ENCODE measurements at places on chromosomes 5 and 9.

DNA sequence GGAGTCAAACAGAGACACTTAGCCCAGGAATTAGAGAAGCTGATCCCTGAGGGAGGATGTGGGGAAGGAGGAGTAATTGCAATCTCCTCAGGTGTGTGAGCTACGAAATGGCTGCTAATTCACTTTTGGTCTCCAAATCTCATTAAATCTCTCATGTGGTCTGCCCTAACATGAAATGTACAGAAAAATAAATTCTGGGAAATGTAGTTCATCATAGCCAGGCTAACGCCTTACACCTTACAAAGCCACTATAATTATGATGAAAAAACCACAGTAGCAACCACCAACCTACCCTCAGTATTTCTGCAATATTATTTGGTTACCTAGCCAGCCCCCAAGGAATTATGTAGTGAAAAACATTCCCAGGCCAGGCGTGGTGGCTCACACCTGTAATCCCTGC is 354.0 kb downstream of the TMEM167A start:
- DNase-seq: no peak

GRCh38 chr5:1174122-1174936 is 27.1 kb upstream of the SLC6A19 start:
- peak; percentile 41 for DNase-seq

- no peak for DNase-seq
Observed at GRCh38 chr9:110115826-110116542, 92.0 kb downstream of the C9orf152 start.

DNA sequence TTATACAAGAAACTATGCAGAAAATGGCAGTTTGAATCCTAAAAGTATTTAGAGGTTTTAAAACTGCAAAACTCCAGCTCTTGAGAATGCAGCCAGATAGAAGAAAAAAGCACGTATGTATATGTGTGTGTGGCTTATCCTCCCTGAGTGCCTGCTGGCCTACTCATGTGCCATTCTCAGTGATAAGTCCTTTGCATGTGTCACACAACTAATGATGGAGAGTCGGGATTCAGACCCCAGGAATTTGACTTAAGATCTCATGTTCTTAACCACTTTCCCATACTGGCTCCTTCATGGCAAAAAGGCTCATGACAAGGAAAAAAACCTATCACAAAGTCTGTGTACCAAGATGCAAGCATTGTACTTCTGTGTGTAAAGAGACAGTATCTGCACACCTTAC is 26.6 kb downstream of the SMARCA2 start:
- no peak for DNase-seq

DNA sequence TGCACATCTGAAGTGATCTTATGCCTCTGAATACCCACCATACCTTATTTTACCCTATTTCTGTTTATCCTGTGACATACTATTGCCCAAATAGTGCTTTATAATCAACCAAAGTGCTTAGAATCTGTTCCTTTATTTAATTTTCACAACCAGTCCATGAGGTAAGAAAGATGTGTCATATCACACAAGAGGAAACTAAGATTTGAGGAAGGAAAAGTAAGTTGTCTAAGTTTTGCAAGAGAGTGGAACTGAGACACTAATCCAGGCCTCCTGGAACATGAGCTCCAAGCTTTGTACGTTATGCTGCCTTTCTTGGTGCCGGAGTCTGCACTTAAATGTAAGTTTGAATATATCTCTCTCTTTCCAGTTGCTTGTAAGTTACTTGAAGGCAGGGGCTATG is 17.2 kb downstream of the KDM3B start:
- DNase-seq: no peak

- DNase-seq: no peak
Observed at GRCh38 chr5:107483231-107484024, 187.3 kb downstream of the EFNA5 start.

DNA sequence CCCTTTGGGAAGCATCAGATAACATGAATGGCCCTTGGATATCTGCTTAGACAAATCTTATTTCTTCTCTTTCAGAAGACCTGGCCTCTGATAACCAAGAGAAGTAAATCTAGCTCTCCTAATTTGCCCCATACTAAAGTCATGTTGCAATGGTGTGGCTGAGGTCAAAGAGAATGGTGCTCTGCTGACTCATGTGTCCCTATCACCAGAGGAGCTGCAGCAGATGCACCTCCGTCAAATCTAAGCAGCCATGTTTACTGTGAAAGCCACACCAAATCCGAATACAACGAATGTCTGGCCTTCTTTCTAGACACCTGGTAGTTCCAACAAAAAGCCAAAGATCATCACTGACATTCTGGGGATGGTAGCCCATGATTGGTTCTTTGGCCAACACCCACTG is 23.2 kb downstream of the RETREG1 start:
- DNase-seq: no peak

DNA sequence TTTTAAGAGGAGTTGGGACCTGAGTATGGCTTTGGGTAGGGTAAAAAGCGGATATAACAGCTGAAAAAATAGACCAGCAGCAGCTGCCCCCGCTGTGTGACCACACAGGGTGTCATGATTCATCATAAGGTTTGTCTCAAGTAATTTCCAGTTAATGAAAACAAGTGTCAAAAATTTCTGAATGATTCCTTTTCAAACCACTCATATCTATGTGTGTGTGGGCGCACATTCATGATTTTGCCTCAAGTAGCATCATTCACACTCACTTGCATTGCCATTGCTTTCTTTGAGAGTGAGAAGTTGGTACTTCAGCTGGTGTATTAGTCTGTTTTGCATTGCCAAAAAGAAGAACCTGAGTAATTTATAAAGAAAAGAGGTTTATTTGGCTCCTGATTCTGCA is 12.1 kb upstream of the TNFAIP8 start:
- peak; percentile 63 for DNase-seq

DNA sequence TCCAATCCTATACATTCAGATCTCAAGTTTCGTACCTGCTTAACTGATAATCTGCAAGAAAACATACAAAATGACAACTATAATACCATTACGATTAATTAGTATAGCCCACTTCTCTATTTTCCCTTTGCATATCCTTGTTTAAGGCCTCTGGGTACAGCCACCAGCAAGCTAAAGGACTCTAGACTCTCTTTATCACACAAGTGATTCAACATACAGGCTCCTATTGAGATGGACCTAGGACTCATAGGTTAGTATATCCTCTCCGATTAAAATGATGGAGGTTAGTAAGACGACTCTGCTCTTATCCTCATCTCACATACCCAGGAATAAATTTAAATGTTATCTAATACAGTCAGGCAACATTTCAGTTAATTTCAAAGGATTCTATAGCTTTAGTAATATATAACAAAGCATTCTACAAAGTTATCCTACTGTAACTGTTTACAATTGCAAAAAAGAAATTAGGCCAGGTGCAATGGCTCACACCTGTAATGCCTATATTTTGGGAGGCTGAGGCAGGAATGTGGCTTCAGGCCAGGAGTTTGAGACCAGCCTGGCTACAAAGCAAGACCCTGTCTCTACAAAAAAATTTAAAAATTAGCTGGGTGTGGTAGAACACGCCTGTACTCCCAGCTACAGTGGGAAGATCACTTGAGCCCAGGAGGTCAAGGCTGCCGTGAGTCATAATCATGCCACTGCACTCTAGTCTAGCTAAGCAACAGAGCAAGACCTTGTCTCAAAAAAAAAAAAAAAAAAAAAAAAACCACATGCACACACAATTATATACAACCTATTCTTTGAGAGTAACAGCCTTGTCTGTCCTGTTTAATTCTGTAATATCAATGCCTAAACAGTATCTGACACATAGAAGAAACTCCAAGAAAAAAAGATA is 15.4 kb downstream of the HAUS6 start:
- no peak for DNase-seq

DNA sequence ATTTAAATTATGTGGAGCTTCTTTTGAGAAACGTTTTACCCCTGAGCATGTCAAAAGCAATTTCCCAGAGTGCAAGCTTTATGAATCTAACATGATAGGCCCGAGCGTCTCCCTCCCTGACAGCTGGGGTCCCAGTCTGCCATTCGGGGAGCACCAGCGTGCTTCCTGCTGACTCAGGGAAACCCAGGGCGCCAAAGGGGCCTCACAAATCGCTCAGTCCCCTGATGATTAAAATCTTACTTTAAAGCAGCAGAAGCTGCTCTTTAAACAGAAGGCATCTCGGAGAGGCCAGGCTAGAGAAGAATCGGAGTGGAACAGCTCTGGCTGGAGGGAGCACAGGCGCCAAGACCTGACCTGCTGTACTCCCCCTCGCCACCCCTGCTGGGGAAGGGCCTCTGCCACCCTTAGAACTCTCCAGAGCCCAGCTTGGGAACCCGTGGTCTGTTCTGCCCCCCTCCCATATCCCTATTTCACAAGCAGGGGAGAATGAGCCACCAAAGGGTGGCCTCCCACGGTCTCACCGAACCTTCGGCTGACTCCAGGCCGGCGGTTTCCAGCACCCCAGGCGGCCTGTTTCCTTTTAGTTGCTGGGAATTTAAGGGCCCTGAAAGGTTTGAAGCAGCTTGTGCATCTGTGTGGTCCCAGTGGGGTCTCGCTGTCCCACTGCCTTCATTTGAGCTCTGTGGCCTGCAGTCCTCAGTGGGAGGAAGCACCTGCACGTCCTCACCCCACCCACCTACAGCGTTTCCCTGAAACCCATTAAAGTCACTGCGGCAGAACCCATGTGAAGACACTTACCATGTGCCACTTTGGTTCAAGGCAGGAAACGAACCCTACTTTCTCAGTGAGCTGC is 147.6 kb downstream of the COL23A1 start:
- DNase-seq: no peak

GRCh38 chr5:373710-374602 is 52.4 kb downstream of the AHRR start:
- DNase-seq: peak; percentile 21

GRCh38 chr5:153753645-153754432 is 263.4 kb downstream of the GRIA1 start:
- DNase-seq: no peak

DNA sequence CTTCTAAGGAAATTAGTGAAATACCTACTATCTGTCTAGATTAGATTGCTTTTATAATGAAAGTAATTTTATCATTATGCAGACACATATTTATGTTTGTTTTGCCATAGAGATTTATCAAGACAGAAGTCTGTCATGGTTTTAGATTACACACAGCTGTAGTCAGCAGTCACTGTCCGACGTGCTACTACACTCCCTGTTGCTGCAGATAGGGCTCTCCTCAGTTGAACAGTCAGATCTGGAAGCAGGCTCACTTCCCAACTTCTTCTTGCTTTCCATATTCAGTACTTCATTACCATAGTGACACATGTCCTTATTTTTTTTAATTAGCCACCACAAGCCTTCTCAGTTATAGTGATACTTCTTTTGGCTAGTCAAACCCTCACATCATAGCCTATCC is 329.9 kb upstream of the ITGA1 start:
- DNase-seq: no peak

Measured in CD4-positive, alpha-beta T cell treated with Interleukin-10 for 1 hour (primary cell).